Lung (tissue), 17 donors: ENCODE measurements at places on chromosomes 11 and 22. TPM values are rescaled to one million over a fixed set of nuclear protein-coding genes. Genes with fewer than 3 reads are reported as not detected.

Gene IL17REL
- polyA plus RNA-seq, result 0.19 TPM

DNA sequence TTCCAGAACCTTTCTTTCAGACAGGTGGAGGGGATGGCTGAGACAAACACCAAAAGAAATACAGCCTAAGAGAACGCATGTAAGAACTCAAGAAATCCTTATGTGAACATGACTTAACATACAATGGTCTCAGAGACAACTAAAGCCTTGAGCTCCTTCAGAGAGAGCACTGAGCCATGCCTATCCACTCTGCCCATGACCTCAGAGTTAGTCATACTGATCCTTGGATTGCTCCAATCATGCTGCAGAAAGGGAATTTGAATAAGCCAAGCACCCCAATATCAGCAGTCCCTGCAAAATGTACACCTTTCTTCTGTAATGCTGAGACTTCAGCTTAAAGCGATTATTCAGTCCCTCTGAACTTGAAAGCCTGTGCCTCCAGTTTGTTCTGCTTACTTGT, 43.2 kb upstream of the CHKA start:
- DNase-seq, result no peak

DNA sequence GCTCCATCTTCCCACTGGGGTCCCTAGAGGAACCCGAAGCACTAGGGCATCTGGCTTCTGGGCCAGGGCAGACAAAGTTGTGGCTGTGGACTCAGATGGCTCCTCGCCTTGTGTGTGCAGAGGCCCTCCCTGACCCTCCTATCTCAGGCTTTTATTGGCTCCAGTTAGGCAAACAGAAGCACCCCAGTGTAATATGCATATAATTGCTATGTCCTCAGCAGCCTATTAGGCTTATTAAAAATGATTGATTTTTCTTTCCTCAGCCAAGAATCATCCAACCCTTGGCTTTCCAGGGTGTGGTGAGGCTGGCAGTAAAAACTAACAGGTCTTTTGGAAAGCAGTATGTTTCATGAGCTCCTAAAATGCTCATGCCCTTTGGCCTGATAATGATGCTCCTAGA, 22.3 kb downstream of the UPB1 start:
- no peak for DNase-seq

- DNase-seq, result no peak
Measured at GRCh38 chr11:74641905-74642304, 49.5 kb downstream of the POLD3 start.
